ENCODE measurements at places on chromosomes 2 and 18.

- no peak for DNase-seq
Measured at GRCh38 chr2:212940816-212941215, 210.6 kb downstream of the IKZF2 start.

GRCh38 chr2:164126960-164127660 lies 391.3 kb upstream of the FIGN start:
- no peak for DNase-seq

DNA sequence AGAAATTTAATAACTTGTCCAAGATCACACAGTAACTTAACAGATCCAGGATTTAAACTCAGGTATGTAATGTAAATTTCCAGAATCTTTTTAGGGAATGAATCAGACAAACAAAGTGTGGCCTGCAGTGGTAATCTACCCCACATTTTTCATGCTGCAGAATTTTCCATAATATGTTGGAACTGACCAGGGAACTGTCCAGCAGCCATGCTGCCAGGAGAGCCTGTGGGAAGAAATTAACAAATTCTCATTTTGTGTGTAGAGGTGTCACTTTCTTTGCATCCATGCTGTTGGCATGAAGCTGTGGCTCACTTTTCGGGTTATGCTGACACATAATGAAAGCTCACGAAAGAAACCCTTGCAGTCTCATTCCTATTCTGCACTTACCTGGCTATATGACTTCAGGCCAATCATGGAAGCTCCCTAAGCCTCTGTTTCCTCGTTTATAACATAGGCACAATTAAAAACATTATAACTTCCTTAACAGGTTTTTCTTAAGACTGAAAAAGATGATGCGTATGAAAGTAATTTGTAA lies 54.7 kb downstream of the CDKL4 start:
- no peak for DNase-seq

DNA sequence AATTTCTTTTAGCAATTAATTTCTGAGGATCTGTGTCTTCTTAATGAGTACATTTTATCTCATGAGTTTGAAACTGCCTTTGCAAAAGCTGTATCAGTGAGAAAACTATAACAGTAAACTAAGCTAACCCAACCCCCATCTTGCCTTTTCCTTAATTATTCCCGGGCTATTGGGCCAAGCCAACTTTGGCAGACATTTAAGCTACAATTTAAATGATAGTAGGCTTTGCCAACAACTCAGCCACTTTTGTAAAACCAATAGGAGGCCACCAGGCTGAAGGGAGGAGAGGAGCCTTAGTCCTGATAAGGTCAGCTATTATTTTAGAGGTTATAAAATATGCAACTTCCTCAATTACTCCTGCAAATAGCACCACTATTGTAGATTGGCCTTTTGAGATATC lies 218.0 kb upstream of the KCNJ3 start:
- DNase-seq = no peak

GRCh38 chr2:44424211-44424610 lies 62.5 kb downstream of the CAMKMT start:
- no peak for DNase-seq

DNA sequence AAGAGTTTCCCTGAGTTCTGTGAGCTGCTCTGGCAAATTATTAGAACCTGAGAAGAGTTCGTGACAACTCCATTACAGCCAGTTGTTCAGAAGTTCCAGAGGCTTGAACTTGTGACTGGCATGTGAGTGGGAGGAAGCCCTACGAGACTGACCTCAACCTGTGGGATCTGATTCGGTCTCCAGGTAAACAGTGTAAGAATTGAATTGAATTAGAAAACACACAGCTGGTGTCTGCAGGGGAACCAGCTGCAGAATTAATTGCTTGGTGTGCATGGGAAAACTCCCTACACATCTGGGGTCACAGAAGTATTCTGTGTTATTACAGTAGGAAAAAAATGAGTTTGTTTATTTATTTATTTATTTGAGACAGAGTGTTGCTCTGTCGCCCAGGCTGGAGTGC lies 14.0 kb upstream of the ITSN2 start:
- DNase-seq = no peak

DNA sequence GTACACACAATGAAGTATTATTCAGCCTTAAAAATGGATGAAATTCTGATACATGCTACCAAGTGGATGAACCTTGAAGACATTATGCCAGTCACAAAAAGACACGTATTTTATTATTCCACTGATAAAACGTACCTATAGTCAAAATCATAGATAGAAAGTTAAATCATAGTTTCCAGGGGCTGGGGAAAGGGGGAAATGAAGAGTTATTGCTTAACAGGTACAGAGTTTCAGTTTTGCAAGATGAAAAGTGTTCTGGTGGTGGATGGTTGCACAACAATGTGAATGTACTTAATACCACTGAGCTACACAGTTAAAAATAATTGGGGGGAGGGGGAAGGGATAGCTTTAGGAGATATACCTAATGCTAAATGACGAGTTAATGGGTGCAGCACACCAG lies 279.0 kb upstream of the STON1 start:
- DNase-seq = no peak

- no peak for DNase-seq
Measured at GRCh38 chr2:86566821-86567190, 3.6 kb upstream of the CHMP3 start.

GRCh38 chr2:49002750-49003149 lies 151.6 kb downstream of the FSHR start:
- no peak for DNase-seq

DNA sequence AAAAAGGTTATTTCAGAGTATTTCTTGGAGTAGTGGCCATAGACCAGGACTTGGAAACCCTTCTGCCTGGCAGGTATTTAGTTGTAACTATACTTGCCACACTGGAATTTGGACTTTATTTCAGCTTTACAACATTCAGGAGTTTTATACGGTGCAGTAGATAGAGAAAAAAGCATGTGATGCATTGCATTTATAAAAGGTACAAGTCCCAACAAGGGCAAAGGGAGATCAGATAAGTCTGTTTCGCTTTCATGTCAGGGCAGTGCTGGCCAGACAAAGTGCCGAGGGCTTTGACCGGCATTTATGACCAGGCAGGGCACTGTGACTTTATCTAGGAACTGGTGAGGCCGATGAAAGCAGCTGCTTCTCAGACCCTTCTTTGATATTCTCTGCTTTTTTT lies 145.4 kb downstream of the RTN4 start:
- no peak for DNase-seq
